ENCODE measurements at places on chromosomes 4 and X. TPM values are rescaled to one million over a fixed set of nuclear protein-coding genes. Genes with fewer than 3 reads are reported as not detected.

DNA sequence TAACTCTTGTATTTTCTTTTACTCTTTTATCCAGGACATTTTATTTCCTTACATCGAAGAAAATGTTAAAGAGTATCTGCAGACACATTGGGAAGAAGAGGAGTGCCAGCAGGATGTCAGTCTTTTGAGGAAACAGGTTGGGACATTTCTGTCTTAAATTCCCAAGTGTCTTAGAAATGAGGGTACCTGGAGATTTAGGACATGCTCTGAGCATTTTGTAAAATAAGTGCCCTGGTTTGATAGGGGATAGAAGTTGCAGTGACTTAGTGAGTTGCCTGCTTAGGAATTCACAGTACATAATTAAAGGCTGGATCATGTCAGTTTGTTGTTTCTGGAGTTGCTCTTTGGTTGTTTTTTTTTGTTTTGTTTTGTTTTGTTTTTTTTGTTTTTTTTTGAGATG is 17.5 kb downstream of the ENOPH1 start:
- DNase-seq: no peak

- no peak for DNase-seq
These were observed 46.4 kb downstream of the AKAP4 start for GRCh38 chrX:50154429-50154828.

DNA sequence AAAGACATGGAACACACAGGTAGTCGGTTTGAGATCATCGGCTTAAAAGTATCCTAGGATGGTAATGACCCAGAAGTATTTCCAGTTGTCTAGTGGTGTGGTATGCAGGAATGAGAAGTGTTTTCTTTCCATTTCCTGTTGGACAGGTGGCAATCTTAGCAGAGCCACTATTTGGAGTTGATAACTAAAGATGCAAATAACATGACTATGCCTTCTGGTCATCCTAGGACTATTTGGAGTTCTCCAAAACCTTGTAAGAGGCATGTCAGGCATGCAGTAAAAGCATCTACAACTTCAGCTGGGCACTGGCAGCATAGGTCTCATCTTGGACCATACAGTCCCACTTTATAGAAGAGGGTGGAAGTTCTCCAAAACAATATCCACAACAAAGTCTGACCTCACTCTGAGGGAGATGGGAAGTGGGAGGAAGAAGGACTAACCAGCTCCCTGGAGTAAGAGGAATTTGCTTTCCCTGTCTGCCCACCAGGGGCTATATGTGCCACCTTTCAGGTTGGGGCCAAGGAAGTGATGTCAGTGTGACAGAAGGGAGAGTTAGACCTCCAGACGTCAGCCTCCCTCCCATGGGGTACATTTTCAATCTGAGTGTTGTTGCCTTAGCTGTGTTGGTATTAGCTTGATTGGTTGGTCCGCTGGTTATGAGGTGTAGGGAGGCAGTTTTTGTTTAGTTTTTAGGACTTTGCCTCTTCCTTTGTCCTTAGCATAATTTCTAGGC is 101.2 kb upstream of the MYOZ2 start:
- no peak for DNase-seq

DNA sequence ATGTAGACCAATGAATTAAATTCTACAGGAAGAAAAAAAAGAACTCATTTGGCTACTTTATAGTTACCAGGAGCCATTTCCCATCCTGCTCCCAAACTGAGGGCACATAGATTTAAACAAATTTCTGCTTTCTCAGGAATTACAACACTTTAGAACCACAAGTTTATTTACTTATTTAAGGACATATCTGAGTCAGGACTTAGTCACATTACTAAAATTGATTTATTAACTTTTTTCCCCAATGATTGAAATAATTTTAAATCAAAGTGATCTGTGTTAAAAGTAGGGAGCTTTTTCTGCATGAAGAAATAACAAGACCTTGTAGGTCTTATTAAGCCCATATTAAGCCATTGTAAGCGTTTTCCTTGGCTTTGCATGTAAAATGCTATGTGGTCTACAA is 291.0 kb upstream of the HAND2 start:
- DNase-seq: no peak

Gene CNKSR2
- total RNA-seq: 8.0 TPM

DNA sequence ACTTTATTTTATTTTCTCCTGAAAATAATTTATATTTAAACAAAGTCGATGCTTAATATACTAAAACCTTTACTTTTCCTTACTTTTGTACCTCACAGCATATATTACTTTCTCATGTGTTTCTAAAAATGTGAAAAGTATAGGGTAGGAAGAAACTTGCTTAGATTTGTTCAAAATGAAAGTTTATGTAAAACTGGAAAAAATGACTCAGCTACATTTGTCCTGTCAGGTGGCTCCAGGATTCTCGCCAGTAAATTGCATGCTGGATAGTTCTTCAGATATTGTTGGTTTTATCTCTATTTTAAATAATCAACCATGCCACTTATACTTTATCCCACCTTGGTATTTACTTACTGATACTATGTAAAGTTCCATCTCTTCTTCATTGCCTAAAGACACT is 159.2 kb upstream of the NDST4 start:
- no peak for DNase-seq

GRCh38 chr4:153814789-153815188 is 25.9 kb upstream of the SFRP2 start:
- no peak for DNase-seq

DNA sequence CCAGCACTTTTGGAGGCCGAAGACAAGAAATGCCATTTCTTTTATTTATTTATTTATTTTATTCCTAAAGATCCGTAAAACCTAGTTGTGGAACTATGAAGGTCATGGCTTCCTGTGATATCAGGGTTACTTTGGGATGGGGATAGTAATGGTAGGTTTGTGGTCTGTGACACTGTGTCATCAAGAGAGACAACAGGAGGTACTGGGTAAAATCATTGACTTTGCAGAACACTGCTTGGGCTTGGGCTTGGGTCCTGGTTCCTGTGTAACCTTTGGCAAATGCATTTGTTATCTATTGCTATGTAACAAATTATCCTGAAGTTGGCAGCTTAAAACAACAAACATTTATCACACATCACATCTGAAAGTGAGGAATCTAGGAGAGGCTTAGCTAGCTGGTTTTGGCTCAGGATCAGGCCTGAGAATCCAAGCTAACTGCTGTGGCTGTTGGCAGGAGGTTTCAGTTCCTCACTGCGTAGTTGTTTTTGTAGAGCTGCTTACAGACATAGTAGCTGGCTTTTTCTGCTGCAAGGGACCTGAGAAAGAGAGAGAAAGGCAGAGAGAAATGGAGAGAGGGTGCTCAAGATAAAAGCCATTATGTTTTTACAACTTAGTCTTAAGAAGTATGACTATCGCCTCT is 576.4 kb upstream of the SLIT2 start:
- DNase-seq: no peak

GRCh38 chr4:169144061-169144600 is 126.6 kb downstream of the SH3RF1 start:
- DNase-seq: no peak

GRCh38 chrX:21723814-21724213 is 34.1 kb downstream of the SMPX start:
- DNase-seq: no peak

Gene IL13RA1
- total RNA-seq: 1.8 TPM

All from activated naive CD4-positive, alpha-beta T cell treated with anti-CD3 and anti-CD28 coated beads, Interleukin-2, amount 50 U/mL, for 72 hours (primary cell).